Upper lobe of right lung (tissue), 1 donor: ENCODE measurements at places on chromosomes 3 and 15.

DNA sequence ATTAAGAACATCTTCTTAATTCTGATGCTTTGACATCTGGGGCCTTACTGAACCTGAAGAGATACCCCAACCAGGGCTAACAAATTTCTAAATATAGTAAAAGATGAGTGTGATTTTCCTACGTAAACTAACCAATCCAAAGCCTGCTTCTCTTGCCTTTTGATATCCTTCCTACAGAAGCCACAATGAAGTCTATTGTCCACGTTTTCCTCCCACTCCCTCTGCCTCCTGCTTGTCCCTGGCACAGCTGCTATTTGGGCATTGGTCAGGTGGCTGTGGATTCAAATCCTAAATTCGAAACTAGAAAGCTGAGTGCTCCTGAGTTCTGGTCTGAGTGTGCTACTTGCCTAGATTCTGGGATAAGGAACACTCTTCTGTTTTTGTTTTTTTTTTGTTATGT lies 17.4 kb upstream of the MKRN3 start:
- no peak overlapping the region for H3K4me3 ChIP-seq
- H3K27me3 ChIP-seq, result no peaks in the 10 kb centered on the region
- no peaks in the 10 kb centered on the region for H3K4me1 ChIP-seq
- H3K27ac ChIP-seq, result no peak overlapping the region
- DNase-seq, result no peak

GRCh38 chr15:90063770-90064247 lies 38.5 kb downstream of the IDH2 start:
- peak overlapping the region; percentile 87 for H3K27ac ChIP-seq
- H3K4me1 ChIP-seq, result peaks cover 76% of the 10 kb centered on the region
- no peak overlapping the region for H3K4me3 ChIP-seq
- peaks cover 14% of the 10 kb centered on the region for H3K36me3 ChIP-seq
- no peaks in the 10 kb centered on the region for H3K27me3 ChIP-seq

DNA sequence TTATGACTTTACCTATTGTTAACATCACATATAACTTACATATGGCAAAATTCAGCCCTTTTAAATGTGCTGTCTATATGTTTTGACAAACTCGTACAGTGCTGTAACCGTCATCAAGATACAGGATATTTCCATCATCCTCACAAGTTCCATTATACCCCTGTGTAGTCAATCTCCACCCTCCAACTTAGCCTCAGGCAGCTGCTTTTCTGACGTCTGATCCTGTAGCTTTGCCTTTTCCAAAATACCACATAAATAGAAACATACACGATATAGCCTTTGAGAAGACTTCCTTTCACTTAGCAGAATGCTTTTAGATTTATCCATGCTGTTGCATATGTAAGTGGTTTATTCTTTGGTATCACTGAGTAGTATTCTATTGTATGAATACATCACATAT lies 47.1 kb downstream of the SLC12A1 start:
- no peaks in the 10 kb centered on the region for H3K4me1 ChIP-seq
- no peak overlapping the region for H3K27ac ChIP-seq
- H3K27me3 ChIP-seq, result peaks cover 5% of the 10 kb centered on the region
- no peaks in the 10 kb centered on the region for H3K36me3 ChIP-seq
- no peak for DNase-seq

DNA sequence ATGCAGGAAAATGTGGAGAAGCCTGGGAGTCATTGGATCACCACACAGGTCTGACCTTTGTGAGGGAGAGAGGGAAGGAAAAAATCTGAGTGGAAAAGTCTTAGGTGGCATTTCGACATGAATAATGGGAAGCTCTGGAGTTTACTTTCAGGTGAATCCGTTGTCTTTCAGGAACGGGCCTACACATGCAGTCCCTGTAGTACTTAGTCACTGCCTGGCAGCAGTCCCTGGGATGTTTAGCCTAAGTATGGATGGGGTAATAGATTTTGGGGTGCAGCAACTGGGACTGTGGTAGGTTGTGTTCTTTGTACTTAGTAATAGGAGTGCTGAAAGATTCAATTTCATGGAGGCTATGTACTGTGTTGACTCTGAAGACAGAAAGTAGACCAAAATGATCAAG lies 227.5 kb upstream of the EPHA3 start:
- H3K4me1 ChIP-seq, result no peaks in the 10 kb centered on the region
- H3K27me3 ChIP-seq, result no peaks in the 10 kb centered on the region
- no peak overlapping the region for H3K27ac ChIP-seq
- DNase-seq, result no peak

GRCh38 chr3:136311261-136311660 lies 61.1 kb downstream of the PCCB start:
- H3K4me1 ChIP-seq, result no peaks in the 10 kb centered on the region
- no peak overlapping the region for H3K27ac ChIP-seq
- no peak overlapping the region for H3K4me3 ChIP-seq

DNA sequence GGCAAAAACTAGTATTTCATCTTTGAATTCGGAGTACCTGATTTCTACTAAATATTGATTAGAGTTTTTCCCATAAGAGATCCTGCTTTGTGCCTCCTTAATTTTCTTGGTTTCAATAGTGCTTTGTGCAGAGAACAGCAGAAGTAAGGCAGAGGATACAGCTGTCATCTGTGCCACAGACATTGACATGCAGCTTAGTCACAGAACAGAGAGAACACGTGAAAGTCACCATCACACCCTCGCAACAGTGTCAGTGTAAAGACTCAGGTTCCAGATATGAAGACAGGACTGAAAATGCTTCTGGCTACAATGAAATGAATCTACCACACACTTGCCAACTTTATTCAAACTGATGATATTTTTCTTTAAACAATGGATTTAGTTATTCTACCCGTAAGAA lies 942.8 kb upstream of the CFAP20DC start:
- no peak for DNase-seq
- H3K27ac ChIP-seq, result no peak overlapping the region
- H3K4me3 ChIP-seq, result no peak overlapping the region
- no peaks in the 10 kb centered on the region for H3K4me1 ChIP-seq

GRCh38 chr15:94877833-94878232 lies 646.5 kb downstream of the MCTP2 start:
- no peaks in the 10 kb centered on the region for H3K4me1 ChIP-seq
- H3K27me3 ChIP-seq, result no peaks in the 10 kb centered on the region
- H3K4me3 ChIP-seq, result no peak overlapping the region
- DNase-seq, result no peak
- no peaks in the 10 kb centered on the region for H3K36me3 ChIP-seq
- H3K27ac ChIP-seq, result no peak overlapping the region

DNA sequence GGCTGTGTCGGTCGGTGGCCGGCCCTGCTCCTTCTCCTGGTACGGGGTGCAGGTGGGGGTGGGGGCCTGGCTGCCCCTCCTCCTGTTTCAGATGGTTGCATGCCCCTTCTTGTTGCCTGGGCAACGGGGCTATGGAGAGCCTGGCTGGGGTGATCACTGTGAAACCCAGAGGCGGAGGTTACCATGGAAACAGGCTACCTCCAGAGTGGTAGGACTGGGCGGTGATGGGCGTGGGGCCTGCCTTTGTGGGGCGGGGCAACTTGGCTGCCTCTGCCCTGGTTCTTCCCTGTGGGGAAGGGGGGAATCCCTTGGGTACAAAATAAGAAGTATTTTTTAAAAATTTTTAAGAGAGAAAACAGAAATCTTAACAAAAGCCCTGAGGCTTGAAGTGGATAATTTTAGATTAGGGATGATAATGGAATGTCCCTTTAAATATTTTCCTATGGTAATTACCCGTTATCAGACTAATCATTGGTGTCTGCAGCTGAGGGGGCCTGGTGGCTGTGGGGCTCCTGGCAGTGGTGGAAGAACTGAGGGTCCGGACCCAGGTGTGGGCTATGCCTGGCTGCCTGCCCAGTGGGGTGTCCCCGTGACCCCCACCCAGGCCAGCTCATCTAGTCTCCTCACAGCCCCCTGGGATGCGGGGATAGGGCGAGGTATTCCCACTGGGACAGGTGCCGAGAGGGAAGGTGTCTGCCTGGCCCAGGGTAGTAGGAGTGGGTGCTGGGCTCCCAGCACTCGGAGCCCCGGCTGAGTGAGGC lies 32.5 kb downstream of the PLXNA1 start:
- no peaks in the 10 kb centered on the region for H3K27me3 ChIP-seq
- peaks cover 64% of the 10 kb centered on the region for H3K36me3 ChIP-seq
- no peak overlapping the region for H3K27ac ChIP-seq
- no peak overlapping the region for H3K4me3 ChIP-seq
- no peaks in the 10 kb centered on the region for H3K4me1 ChIP-seq

DNA sequence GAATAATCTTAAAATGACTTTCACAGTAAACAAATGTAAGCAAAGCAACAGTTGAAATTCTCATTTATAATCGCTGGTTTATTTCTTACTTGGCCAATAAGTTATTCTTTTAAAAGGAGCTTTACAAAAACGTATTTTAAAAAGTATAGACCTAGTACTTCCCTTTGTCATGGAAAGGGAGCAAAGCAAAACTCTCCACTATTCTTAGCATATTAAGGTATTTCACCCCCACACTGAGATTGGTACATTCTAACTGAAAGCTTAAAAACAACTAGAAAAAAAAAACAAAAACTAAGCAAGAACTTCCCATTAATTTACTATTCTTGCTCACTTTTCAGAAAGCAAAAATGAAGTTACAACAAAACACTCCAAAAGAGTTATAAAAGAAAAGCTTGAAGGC lies 1.5 kb downstream of the ATG3 start:
- peaks cover 41% of the 10 kb centered on the region for H3K4me1 ChIP-seq
- peaks cover 15% of the 10 kb centered on the region for H3K36me3 ChIP-seq
- no peaks in the 10 kb centered on the region for H3K27me3 ChIP-seq

DNA sequence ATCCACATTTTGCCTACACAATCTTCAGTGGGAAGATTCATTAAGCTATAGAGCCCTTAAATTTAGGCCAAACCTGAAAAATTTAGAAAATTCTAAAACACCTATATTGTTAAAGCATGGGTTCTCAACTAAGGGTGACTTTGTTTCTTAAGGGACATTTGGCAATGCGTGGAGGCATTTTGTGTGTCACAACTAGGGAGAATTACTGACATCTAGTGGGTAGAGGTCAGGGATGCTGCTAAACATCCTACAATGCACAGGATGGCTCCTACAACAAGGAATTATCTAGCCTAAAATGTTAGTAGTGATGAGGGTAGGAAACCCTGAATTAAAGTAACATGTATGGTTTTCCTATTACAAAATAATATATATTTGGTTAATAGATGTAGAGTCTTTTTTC lies 55.8 kb downstream of the TBC1D5 start:
- no peak overlapping the region for H3K27ac ChIP-seq
- H3K4me3 ChIP-seq, result no peak overlapping the region
- H3K4me1 ChIP-seq, result no peaks in the 10 kb centered on the region
- no peak for DNase-seq
- no peaks in the 10 kb centered on the region for H3K27me3 ChIP-seq

DNA sequence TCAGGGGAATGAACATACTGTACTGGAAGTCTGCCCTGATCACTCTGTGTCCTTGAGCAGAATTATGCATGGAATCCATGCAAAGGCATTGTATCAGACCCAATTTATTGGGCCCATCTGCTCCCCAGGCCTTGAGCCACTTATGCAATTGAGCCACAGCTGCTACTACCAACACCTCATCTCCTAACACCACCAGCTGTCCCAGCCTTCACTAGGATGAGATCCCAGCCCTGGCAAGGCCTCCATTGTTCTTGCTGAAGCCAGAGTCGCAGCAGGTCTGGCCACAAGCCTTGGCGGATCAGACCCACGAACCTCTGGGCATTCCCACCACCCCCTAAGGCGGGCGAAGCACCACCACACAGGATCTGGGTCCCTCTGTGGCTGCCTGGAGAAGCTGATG lies 9.2 kb upstream of the NME9 start:
- DNase-seq, result no peak
- H3K27me3 ChIP-seq, result no peaks in the 10 kb centered on the region
- H3K36me3 ChIP-seq, result no peaks in the 10 kb centered on the region
- no peaks in the 10 kb centered on the region for H3K4me1 ChIP-seq

- DNase-seq, result no peak
- H3K36me3 ChIP-seq, result no peaks in the 10 kb centered on the region
- H3K4me3 ChIP-seq, result peak overlapping the region; percentile 80
- H3K27me3 ChIP-seq, result no peaks in the 10 kb centered on the region
- H3K27ac ChIP-seq, result no peak overlapping the region
- peaks cover 6% of the 10 kb centered on the region for H3K4me1 ChIP-seq
Measured at GRCh38 chr3:126704494-126705214, 614 bp downstream of the CHCHD6 start.

GRCh38 chr3:4647411-4647810 lies 154.3 kb downstream of the ITPR1 start:
- no peak overlapping the region for H3K27ac ChIP-seq
- no peaks in the 10 kb centered on the region for H3K27me3 ChIP-seq
- peaks cover 59% of the 10 kb centered on the region for H3K36me3 ChIP-seq
- no peak for DNase-seq
- H3K4me3 ChIP-seq, result no peak overlapping the region

DNA sequence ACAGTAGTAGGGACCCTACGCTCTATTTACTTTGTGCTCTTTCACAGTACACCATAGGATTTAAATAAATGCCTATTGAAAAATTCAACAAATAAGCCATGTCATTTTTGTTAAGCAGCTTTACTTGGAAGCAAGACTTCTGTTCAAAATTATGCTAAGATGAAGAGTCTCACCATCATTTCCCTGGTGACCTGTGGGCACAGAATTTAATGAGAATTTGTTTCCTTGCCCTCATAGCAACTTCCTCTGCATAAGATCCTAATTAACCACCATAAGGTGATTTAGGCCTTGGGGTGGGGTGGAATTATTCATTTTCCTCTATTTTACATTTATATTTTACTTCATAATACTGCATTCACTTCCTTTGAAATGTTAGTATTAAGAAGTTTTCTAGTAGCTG lies 70.5 kb downstream of the CHL1 start:
- no peak overlapping the region for H3K27ac ChIP-seq
- no peak for DNase-seq
- H3K36me3 ChIP-seq, result no peaks in the 10 kb centered on the region
- no peak overlapping the region for H3K4me3 ChIP-seq
- H3K4me1 ChIP-seq, result no peaks in the 10 kb centered on the region

- no peak for DNase-seq
- H3K36me3 ChIP-seq, result peaks cover 72% of the 10 kb centered on the region
- no peaks in the 10 kb centered on the region for H3K27me3 ChIP-seq
- no peak overlapping the region for H3K27ac ChIP-seq
- H3K4me1 ChIP-seq, result peaks cover 14% of the 10 kb centered on the region
Measured at GRCh38 chr3:14474363-14475081, 65.6 kb downstream of the GRIP2 start.
